ENCODE measurements at places on chromosomes 1 and 21.

GRCh38 chr1:157784801-157785200, 7.9 kb upstream of the FCRL2 start:
- DNase-seq, result no peak

- DNase-seq, result no peak
Observed at GRCh38 chr1:183597656-183598347, 7.5 kb upstream of the NCF2 start.

GRCh38 chr1:185156288-185156853, 382 bp downstream of the TRMT1L start:
- DNase-seq, result no peak

DNA sequence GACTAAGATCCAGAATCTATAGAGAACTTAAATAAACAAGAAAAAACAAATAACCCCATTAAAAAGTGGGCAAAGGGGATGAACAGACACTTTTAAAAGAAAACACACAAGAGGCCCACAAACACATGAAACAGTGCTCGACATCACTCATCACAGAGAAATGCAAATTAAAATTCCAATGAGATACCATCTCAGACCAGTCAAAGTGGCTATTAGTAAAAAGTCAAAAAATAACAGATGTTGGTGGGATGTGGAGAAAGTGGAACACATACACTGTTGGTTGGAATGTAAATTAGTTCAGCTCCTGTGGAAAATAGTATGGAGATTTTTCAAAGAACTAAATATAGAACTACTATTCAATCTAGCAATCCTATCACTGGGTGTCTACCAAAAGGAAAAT, 143.1 kb downstream of the IFI44 start:
- DNase-seq, result no peak

GRCh38 chr1:30929135-30929889, 20.8 kb upstream of the SDC3 start:
- DNase-seq, result peak; percentile 22

GRCh38 chr21:41766883-41767605, at the start of gene RIPK4:
Gene RIPK4, minus strand, starts transcription at chr21:41767052. Its CDS starts 11 bp downstream, at chr21:41767041.
- peak; percentile 62 for DNase-seq

DNA sequence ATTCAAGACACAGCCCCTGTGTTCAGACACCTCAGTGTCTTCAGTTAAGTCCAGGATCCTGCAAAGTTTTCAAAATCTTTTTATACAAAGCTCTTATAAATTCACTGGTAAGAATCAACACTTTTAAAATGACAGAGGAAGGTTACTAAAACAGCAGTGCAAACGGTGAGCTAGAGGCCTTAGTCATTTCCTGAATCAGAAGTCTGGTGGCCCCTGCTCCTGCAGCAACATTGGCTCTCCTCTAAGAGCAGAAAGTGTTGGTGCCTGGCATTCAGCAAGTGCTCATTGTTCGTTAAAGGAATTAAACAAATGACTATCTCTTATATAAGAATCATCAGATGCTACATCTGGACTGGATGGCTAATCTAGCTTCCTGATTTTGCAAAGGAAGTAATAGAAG, 282.9 kb downstream of the PTGER3 start:
- no peak for DNase-seq

GRCh38 chr21:34243562-34243961, 120.2 kb upstream of the KCNE2 start:
- DNase-seq, result no peak

DNA sequence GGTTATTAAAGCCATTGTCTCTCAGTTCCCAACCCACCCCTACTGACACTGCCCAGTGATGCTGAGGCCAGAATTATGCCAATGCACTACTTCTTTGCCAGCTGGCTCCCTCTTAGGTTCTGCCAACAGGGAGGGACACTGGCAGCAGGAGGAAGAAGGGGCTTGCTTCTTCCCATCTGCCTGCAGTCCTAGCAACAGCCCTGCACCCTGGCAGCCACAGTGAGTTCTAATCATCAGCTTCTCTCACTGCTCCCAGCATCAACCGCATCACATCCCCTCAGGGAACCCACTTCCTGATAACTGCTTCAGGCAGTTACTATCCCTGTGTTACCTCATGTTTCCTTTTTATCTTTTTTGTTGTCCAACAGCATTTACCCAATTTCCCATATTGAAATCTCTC, 86.2 kb downstream of the UBR4 start:
- no peak for DNase-seq

DNA sequence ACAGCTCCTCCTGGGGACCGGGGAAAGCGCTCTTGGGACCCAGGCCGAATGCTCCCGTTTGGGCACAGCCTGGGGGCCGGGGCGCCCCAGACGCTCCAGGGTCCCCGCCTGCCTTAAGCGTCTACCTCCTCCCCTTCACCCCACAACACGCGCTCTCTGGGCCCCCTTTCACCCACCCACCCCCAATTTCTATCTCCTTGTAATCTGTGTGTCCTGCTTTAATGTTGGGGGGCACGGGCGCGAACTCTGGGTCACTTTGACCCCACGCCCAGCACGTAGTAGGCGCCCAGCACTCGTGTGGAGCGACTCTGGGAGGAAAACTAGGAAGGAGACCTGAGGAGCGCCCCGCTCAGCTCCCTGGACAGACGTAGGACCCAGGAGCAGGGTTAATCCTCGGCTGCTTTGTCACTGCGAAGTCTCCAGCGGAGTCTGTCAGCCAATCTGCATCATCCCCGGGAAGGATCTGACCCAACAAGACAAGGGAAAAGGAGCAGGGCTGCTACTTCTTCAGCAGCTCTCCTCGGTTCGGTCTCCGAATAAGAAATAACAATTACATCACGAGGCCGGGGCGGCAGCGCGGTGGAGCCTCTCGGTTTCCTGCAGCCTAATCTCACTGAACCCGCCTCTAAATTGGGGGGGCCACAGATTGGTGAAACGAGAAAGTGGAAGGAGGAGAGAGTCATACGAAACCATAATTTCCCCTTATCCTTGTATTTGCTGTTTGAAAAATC, 757 bp upstream of the NRIP1 start:
- peak; percentile 66 for DNase-seq

- no peak for DNase-seq
Observed at GRCh38 chr1:172653015-172653709, 5.7 kb upstream of the FASLG start.

DNA sequence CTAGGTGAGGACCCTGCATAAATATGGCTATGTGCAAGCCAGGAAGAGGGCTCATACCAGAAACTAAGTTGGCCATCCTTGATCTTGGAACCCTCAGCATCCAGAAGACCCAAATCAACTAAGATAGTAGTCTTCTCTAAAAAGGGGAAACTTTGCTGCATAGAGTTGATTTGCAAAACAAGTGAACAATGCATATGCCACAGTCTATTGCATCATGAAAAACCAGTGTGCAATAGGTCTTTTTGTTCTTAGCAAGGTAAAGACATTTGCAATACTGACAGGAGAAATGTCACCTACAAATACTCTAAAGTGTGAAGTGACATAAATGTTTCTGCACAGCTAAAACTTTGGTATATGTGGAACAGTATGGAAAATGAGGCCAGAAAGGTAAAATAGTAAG, 2.0 kb upstream of the IFI16 start:
- no peak for DNase-seq

DNA sequence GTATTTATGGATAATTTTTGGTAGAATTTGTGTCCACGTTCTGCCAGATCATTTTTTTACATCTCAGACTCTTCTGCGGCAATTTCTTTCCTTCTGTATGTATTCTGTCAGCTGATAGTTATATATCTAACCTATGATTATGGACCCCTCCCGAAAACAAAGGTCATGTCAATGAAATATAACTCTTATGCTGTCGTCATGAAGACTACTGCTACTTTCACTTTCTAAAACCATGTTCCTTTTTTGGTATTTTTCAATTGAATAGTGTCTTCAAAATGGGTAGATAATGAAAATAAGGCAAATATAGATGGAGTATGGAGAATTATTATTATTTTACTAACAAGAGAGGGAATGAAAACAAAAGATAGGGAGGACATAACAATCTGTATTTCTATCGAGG, 3.2 kb downstream of the ANGPTL1 start:
- no peak for DNase-seq

DNA sequence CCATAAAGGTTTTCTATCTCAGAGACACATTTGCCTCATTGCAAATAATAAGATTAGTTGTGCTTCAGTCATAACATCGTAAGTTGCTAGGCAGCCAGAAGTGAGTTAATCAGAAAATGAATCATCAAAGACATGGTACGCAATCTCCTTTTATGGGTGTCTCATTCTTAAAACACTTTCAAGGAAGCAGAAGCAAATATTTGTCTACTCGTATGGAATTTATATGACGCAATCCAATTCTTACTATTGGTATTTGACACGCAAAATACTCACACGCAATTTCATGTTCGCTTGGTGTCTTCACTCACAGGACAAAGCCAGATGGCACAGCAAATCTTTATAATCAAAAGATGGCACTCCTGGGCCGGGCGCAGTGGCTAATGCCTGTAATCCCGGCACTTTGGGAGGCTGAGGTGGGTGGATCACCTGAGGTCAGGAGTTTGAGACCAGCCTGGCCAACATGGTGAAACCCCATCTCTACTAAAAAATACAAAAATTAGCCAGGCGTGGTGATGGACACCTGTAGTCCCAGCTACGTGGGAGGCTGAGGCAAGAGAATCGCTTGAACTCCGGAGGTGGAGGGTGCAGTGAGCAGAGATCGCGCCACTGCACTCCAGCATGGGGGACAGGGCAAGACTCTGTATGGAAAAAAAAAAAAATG, 56.4 kb downstream of the HLCS start:
- no peak for DNase-seq

DNA sequence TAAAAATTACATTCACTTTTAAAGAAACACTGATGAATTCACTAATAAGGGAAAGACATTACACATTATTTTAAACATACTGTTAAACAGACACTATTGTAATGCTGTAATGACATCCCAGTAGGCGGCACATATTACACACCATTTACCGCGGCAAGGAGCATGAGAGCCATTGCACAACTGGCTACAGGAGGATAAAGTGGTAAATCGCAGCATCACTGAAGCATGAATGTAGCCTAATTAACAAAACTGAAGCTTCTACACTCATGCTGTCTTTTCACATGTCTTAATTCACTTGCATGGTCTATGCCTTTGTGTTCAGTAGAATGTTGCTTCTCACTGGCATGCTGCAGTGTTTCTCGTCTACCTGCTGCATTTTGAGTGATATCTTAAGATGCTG, 1046.0 kb downstream of the MRPL39 start:
- DNase-seq, result no peak

DNA sequence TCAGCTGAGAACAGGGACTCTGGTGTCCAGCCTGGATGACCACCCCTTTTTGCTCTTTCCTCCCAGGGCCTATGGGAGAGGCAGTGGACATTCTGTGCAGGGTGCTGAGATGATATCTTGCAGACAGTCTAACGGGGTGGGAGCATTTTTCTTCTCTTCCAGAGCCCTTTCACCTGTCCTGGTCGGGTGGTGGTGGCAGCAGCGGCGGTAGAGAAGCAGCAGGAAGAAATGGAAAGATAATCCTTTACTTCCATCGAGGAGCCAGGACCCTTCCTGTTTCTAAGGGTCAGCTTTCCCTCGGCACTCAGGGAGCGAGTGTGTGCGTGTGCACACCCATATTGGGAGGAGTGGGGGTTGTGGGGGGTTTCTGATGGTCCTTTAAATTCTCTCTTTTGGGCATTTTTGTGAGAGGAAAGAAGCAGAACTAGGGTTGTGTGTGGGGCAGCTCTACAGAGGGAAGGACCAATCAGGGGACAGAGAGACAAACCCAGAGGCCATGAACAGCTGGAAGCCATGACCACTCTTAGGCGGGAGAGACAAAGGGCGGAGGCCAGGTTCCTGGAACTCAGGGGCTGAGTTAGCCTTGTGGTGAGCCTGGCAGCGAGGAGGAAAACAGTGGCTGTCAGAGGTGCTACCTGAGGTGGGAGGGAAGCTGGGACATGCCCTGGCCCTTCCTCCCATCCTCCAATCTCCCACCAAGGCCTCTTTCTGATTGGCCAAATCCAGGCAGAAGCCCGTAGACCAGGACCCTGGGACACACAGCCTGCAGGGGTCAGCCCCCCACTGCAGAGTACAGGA, 31.2 kb upstream of the CSF3R start:
- DNase-seq, result no peak

Data from stimulated activated CD4-positive, alpha-beta T cell treated with anti-CD3 and anti-CD28 coated beads, TNF-alpha, amount 100 ng/mL, for 24 hours (primary cell).